ENCODE measurements at places on chromosomes 6 and 20.

DNA sequence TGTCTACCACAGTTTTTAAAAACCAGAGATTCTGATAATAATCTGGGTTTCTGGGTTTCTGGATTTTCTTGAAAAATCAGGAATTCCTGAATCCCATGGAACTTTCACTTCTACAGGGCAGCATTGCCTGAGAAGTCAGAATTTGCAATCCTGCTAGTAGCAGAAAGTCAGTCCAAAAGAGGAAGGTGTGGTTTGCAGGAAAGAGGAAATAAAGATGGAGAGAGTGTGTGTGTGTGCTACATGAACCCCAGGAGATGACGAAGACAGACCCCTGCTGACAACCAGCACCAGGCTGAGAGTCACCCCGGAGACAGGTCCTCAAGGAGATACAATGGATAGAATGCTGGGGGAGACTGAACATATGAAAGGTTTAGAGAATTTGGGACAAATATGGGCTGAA is 44.9 kb downstream of the PRND start:
- DNase-seq, result no peak

GRCh38 chr6:34447910-34448309 is 18.0 kb upstream of the PACSIN1 start:
- DNase-seq, result no peak

GRCh38 chr20:22579119-22579427 is 5.3 kb downstream of the FOXA2 start:
- no peak for DNase-seq

- no peak for DNase-seq
Observed at GRCh38 chr6:9085054-9085708, 649.8 kb upstream of the SLC35B3 start.

- DNase-seq, result no peak
Observed at GRCh38 chr6:43200541-43200940, 18.5 kb downstream of the CUL9 start.
